ENCODE measurements at places on chromosomes 6 and 20.
A peak's percentile ranks its signal among the peaks of the same experiment; 100 is the strongest.

DNA sequence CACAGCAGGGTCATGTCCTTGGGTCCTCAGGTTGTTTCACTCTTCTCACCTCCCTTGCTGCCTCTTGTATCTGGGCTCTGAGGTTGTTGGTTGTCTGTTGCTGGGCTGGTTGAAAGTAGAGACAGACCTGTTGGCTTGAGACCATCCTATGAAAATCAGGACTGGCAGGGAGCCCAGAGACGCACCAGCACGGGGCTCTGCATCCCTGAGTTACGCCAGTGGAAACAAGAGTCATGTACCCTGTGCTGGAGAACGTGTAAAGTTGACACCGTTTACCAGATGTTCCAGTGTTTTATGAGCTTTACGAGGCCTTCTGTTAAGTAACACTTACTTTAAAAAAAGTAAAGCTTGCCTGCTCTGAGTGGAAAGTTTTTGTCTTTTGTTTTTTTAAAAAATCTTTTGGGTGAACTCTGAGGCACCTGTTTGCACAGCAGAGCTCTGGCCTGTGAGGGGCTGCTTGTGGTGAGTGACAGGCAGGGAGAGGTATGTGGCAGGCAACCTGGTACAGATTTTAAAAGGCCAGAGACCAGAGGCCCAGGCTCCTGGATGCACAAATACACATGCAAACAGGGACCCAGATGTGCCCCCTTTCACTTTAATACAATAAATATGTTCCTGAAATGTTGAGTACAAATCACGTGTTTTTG, 260.0 kb upstream of the SUPT3H start:
- no peak for DNase-seq

DNA sequence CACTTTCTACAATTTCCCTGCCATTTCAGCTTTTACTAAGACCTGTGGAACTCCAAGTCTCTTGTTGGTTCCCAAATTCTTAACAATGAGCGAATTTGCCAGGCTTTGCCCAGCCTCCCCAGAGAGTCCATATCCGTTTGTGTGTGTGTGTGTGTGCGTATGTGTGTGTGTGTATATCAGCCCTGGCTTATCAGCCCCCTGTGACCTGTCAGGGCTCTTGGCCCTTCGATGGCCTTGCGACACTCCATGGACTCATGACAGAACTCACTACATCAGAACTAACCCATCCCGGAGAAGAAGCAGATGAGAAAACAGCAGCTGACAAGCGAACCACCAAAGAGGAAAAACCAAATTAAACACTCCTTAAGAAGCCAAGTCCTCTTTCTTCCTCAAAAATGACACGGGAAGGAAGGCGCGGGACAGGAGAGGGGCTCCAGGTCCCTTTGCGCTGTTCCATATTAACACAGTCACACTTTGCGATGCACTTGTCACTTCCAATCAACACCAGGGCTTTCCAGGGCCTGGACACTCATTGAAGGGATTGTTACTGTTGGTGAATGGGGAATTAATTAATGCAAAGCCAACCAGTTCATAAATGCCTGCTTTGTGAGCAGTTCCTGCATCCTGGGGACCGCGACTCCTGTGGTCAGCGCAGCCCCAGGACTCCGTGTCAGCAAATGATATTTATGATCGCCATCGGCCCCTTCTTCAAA, 524.0 kb downstream of the CD83 start:
- DNase-seq = no peak

- DNase-seq = no peak
Measured at GRCh38 chr6:44508646-44509045, 121.1 kb downstream of the CDC5L start.

- no peak for DNase-seq
Measured at GRCh38 chr6:3746119-3746691, 5.3 kb downstream of the PXDC1 start.

DNA sequence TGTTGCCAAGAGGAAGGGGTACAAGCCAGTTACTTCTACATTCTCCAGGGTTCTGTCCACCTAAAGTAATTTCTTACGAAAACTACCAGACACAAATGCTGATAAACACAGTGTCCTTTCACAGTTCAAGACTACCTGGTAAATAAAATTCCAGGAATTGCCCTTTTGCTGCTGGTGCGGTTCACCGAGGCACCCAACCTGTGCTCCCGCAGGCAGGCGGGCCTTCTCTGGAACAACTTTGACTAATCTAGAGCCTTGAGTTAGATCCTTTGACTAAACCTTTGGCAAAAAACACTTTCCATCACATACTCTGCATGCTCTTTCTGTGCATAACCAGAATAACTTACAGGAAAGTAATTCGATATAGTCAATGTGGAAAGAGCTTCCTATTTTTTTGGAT, 107.0 kb downstream of the HUS1B start:
- DNase-seq = no peak

- DNase-seq = no peak
Measured at GRCh38 chr6:37435816-37436215, 2.8 kb downstream of the CMTR1 start.

GRCh38 chr6:434051-434705, 42.6 kb downstream of the IRF4 start:
- DNase-seq = no peak

GRCh38 chr6:129329678-129330077, 380.3 kb downstream of the ARHGAP18 start:
- DNase-seq = no peak

- DNase-seq = no peak
Measured at GRCh38 chr6:108580646-108581045, 19.9 kb downstream of the FOXO3 start.

- DNase-seq = no peak
Measured at GRCh38 chr6:11648889-11649288, 111.3 kb downstream of the TMEM170B start.

- peak; percentile 82 for DNase-seq
Measured at GRCh38 chr6:32885698-32886286, 31.8 kb downstream of the PSMB9 start.

DNA sequence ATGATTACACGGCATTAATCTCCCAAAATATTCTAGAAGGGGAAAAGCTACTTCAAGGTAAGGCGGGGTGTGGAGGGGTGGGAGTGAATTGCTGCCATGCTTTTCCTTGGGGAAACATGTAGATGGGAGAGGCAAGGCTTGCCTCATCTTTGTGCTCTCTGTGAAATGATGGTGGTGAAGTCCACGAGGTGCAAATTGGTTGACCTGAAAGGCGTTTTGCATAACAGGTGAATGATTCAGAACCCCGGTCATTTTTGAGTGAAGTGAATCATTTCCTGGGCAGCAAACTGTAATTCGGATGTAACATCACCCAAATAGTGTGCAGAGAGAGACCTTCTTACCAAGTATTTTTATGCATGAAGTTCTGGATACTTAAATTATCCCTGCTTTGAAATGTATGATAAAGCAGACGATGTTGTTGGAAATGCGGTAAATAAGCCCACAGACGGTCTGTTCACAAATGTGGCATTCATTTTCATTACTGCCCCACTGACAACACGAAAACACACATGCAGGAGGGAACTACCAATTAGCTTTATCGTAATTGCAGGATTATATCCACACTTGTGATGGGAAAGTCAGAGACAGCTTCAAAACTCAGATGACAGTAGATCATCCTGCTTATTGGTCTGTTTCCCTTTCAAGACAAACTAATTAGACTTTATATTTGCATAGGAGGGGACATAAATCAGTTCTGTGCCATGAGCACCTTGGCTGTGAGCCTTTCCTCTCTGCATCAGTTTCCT, 3.0 kb downstream of the CDH4 start:
- no peak for DNase-seq

GRCh38 chr6:78868116-78868515, 765 bp downstream of the IRAK1BP1 start:
- DNase-seq = no peak

DNA sequence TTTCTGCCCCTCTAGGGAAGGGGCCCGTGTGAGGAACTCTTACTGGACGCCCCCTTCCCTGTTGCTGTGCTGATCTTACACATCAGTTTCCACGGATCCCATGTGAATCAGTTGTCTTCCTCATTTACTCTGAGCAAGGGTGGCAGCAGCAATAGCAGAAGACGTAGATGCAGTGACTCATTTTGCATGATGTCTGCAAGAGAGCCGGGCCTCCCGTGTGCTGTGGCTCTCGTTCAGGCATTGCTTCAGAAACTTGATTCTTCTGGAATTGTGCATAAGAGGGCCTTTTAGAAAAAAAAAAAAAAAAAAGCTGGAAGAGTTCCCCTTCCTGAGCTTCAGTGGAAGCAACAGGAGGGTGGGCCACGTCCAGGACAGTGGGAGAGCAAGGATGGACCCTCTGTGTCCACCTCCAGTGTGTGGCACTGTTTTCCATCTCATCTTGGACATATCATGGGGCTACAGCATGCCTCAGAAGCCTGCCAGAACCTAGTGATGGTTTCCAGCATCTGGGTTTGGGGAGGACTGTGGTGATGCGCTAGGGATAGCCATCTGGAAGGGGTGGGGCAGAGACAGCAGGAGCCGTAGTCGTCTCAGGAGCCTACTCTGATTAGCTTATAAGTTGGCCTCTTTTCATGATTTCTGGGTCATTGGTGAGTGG, 62.1 kb downstream of the FOXO3 start:
- peak; percentile 64 for DNase-seq

GRCh38 chr20:6644813-6645628, 122.5 kb upstream of the BMP2 start:
- no peak for DNase-seq

DNA sequence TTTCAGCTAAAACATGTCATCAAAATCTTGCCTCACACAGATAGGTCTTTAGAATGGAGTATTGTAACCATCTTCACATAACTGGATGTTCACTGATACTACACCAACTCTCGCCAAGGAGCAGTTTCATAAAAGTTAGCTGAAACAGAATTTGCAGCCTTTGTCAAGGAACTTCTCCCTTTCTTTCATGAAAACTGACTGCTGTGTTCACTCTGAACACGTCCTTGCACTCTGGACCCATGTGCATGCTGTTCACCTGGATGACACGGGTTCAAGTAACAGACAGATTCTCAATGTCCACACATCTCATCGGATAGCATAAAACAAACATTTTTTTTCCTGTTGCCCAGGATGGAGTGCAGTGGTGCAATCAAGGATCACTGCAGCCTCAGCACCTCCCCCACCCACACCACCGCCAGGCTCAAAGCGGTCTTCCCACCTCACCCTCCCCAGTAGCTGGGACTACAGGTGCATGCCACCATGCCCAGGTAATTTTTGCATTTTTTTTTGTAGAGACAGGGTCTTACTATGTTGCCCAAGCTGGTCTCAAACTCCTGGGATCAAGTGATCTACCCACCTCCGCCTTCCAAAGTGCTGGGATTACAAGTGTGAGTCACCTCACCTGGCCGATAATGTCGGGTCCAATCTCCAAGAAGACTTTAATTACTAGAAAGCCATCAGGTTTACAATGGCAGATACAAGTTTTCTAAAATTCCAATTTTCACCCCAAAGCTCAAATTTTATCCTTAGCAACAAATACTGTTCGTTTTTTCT, 9.4 kb downstream of the DIDO1 start:
- no peak for DNase-seq

GRCh38 chr6:44049989-44050871, 77.0 kb downstream of the MRPL14 start:
- DNase-seq = no peak

DNA sequence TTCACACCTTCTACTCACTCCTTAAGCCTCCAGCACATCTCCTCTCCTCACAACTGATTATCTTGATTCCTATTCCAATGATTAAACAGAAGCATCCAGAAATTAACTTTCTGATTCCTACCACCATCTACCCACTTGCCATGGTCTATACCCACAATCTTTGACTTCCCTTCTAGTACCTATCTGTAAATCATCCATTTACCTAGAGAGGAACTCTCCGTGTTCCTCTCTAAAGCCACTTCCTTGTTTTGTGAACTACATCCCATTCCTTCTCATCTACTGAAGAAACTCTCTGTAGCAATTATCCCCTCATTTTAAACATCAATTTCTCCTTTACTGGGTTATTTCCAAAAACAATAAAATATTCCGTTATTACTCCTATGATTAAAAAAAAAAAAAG, 167.3 kb downstream of the ARHGAP18 start:
- DNase-seq = no peak

DNA sequence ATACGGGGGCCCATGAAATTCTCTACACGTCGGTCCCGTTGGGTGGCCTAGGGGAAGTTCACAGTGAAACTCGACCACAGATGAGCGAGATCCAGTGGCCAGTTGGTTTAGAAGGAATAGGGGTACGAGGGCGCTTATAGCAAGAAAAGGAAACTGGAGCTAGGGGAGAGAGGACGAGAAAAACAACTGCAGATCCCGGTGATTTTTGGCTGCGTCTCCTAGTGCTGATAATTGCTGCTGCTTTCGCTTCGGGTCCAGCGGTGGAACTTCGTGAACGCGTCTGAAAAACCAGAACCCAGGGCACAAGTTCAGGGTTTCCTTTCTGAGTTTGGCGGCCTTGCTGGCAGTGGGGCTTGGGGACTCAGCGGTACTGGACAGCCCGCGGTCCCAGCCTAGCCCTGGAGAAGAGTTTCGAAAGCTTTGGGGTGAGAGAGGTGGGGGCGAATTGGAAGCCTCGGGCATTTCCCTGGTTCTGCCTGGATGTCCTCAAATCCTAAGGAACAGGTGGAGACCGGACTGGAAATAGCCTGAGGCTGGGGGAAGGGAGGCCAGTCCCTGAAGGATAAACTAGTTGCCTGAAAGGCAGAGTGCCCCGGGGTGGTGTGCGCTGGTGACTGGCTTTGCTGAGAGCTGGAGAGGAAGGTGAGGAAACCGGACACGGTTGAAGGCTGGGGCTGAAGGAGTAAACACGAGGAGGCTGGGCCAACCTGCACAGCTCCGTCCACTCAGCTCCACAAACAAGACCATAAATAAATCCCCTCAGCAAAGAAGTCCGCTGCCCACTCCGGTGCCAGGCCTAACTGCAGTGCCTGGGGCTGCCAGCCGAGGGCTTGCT, 793 bp downstream of the GMPR start:
- DNase-seq = no peak

DNA sequence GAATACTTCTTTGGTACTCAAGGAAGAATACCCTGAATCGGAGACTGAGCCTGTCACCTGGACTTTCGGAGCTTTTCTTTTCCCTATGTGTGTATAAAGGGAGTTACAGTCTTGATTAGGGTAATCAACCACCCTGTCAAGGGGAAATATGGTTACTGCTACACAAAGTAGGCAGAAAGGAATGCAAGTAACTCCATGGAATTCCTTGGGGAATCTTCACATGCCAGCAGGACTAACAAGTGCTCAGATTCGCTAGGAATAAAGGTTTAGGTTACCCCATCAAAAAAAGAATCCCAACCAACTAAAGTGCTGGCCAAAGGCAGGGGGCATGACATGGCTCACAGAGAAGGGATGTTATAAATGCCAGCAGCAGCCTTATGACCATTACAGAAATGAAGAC, 10.4 kb downstream of the KCNS1 start:
- DNase-seq = no peak

- DNase-seq = no peak
Measured at GRCh38 chr6:73293331-73293730, 30.3 kb upstream of the KHDC1 start.

All from bone marrow (tissue), 2 donors.